T-cell (primary cell): ENCODE measurements at places on chromosomes 1 and 21.

DNA sequence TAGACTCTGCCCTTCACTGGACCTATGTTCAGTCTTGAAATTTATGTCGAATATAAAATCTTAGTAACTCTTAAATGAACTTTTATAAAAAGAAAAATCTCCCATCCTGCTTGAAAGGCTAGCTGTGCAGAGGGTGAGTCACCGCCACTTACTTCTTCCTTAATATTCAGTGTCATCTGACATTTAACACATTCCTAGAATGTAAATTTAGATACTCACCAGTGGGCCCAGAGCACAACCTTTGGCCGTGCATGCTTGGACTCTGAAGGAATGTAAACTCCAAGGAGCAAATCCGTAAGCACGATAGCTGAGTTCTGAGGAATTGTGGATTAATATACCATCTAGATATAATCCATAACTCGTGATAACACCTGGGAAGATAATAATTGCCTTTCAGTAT lies 403.3 kb downstream of the KCTD3 start:
- H3K27ac ChIP-seq = no peak overlapping the region
- no peaks in the 10 kb centered on the region for H3K27me3 ChIP-seq
- H3K4me1 ChIP-seq = no peaks in the 10 kb centered on the region
- DNase-seq = no peak
- no peaks in the 10 kb centered on the region for H3K36me3 ChIP-seq

GRCh38 chr1:93076268-93076667 lies 2.8 kb upstream of the MTF2 start:
- H3K36me3 ChIP-seq = no peaks in the 10 kb centered on the region
- H3K4me3 ChIP-seq = no peak overlapping the region
- peaks cover 10% of the 10 kb centered on the region for H3K4me1 ChIP-seq
- DNase-seq = no peak

DNA sequence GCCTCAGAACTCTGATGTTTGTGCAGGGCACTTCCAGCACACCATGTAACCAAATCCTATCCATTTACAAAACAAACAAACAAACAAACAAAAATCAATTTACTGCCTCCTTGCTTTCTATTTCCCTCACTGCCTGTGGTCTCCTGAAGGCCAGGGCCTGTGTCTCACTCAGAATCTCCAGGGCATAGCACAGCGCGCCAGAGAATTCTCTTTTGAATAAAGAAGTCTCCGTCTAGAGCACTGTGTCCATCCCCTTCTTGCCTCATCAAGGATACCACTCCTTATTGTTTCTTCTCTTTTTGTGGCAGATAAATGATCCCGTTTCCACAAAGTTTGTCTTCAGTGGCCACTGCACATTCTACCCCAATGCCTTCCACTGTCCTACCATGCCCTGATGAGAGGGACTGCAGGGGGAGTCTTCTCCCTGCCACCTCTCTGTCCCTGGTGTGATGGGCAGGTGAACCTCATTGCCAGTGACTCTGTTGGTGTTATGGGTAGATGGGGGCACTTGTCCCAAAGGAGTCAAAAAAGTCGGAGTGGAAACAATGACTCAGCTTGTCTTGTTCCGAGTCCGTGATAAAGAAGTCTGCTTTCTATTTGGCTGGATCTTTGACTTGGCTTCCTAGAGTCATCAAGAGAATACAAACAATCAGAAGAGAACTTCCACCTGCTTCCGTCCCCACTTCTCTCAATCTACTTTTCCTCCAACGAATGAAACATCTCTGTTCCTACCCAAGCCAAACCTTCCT lies 30.0 kb downstream of the XCL2 start:
- peak overlapping the region; percentile 70 for H3K27ac ChIP-seq
- H3K4me1 ChIP-seq = peaks cover 57% of the 10 kb centered on the region
- H3K27me3 ChIP-seq = no peaks in the 10 kb centered on the region
- no peaks in the 10 kb centered on the region for H3K36me3 ChIP-seq

- peaks cover 9% of the 10 kb centered on the region for H3K36me3 ChIP-seq
- no peak overlapping the region for H3K4me3 ChIP-seq
- no peaks in the 10 kb centered on the region for H3K27me3 ChIP-seq
- peaks cover 9% of the 10 kb centered on the region for H3K4me1 ChIP-seq
- peak overlapping the region; percentile 92 for H3K27ac ChIP-seq
Observed at GRCh38 chr21:28883931-28884330, 108.7 kb downstream of the LTN1 start.

DNA sequence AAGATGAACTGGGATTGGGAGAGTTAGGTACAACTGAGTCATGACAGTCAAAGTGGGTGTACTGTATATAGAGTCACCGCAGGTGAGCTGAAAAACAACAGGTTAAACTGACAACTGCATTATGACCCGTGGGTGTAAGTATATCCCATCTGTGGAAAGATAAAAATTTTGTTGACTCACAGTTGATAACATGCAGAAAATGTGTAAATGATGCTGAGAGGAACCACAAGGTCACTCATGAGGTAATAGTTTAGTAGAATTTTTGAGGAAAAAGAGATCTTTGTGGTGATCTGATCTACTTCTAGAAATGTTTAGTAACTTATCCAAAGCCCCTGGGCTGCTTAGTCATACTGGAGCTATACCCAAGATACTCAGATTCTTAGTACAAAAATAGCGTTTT lies 838 bp downstream of the OR2C3 start:
- DNase-seq = no peak
- no peaks in the 10 kb centered on the region for H3K27me3 ChIP-seq
- H3K27ac ChIP-seq = no peak overlapping the region
- H3K36me3 ChIP-seq = no peaks in the 10 kb centered on the region

DNA sequence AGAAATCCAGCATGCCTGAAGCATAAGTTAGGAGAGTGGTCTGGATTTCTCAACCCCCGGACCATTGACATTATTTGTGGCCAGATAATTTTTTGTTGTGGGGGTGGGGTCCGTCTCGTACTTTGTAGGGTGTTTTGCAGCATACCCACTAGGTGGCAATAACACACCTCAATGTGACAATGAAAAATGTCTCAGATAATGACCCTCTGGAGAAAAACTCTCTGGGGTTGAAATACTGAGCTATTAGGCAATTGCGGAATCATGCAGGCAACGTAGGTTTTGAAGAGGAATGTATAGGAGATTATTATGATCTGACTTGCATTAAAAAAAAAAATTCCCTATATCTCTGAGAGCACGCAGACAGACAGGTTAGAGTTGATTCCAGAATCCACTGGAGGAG lies 25.3 kb upstream of the RRP15 start:
- no peaks in the 10 kb centered on the region for H3K27me3 ChIP-seq
- H3K4me1 ChIP-seq = no peaks in the 10 kb centered on the region
- no peak overlapping the region for H3K27ac ChIP-seq
- H3K4me3 ChIP-seq = no peak overlapping the region
- H3K36me3 ChIP-seq = no peaks in the 10 kb centered on the region

- no peak overlapping the region for H3K27ac ChIP-seq
- no peaks in the 10 kb centered on the region for H3K27me3 ChIP-seq
Observed at GRCh38 chr1:160726114-160726497, 12.9 kb upstream of the SLAMF7 start.

- H3K4me3 ChIP-seq = no peak overlapping the region
- no peak overlapping the region for H3K27ac ChIP-seq
- no peaks in the 10 kb centered on the region for H3K27me3 ChIP-seq
- no peaks in the 10 kb centered on the region for H3K4me1 ChIP-seq
- no peak for DNase-seq
- H3K36me3 ChIP-seq = peaks cover 66% of the 10 kb centered on the region
Observed at GRCh38 chr1:44650159-44650831, 24.0 kb downstream of the TMEM53 start.

- no peaks in the 10 kb centered on the region for H3K36me3 ChIP-seq
- H3K27me3 ChIP-seq = no peaks in the 10 kb centered on the region
- H3K27ac ChIP-seq = no peak overlapping the region
- DNase-seq = no peak
Observed at GRCh38 chr1:157200451-157200850, 62.3 kb upstream of the ETV3 start.

DNA sequence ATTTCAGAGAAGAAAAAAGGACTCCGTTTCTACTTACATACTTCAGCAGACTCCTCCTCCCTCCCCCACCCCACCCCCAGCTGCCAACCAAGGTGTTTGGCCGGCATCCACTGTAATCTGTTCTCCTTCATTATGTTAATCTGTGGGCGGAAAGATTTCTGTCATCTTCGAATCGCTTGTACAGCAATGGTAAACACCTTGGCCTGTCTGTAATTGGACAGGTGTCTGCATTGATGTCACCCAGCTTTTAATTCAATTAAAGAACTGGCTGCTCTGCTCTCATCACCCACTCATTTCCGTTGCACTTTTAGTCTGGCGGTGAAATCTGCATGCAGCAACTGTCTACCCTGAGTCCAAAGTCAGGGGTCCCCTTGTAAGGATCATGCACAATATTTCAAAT lies 368.6 kb downstream of the USH2A start:
- H3K4me3 ChIP-seq = no peak overlapping the region
- H3K27me3 ChIP-seq = no peaks in the 10 kb centered on the region
- no peak for DNase-seq
- no peak overlapping the region for H3K27ac ChIP-seq
- no peaks in the 10 kb centered on the region for H3K4me1 ChIP-seq
